ENCODE measurements at places on chromosomes 16 and 17.

GRCh38 chr17:34178092-34178491 lies 77.0 kb upstream of the CCL2 start:
- DNase-seq: no peak

- no peak for DNase-seq
These were observed 227.9 kb downstream of the MSI2 start for GRCh38 chr17:57484081-57484666.

GRCh38 chr17:65158041-65158440 lies 20.9 kb downstream of the RGS9 start:
- DNase-seq: no peak

DNA sequence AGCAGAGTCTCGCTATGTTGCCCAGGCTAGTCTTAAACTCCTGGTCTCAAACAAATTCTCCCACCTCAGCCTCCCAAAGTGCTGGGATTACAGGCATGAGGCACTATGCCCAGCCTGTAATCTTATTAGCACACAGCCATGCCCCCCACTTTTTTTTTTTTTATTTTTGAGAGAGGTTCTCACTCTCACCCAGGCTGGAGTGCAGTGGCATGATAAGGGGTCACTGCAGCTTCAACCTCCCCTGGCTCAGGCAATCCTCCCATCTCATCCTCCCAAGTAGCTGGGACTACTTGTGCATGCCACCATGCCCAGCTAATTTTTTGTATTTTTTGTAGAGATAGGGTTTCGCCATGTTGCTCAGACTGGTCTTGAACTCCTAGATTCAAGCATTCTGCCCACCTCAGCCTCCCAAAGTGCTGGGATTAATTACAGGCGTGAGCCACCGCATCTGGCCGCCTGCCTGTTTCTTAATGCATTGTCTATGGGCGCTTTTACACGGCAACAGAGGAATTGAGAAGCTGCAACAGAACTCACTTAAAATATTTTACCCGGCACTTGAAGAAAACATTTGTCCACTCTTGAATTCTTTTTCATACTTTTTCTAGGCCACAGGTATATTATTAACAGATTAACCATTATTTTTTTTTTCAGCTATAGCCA lies 8.8 kb upstream of the CEP20 start:
- DNase-seq: peak; percentile 87

GRCh38 chr16:27515874-27516353 lies 33.8 kb downstream of the GTF3C1 start:
- peak; percentile 41 for DNase-seq

- no peak for DNase-seq
These were observed 10.7 kb downstream of the CORO6 start for GRCh38 chr17:29612094-29612403.

DNA sequence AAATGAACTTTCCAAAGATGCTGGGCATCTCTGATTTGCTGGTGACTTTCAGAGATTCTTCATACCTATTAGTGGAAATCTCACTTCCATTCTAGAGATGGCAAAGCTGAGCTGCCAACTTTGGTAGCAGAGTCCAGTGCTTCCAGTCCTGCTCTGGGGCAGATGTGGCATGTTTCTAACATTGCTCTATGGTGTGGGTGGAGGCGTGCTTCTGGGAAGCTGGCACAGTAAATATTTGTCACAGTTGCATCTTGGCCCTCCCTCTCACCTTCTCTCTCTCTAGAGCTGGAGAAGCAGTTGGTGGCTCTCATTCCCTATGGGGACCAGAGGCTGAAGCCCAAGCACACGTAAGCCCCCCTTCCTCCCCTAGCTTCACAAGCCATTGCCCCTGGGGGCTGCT lies 1.9 kb downstream of the TMEM106A start:
- no peak for DNase-seq

DNA sequence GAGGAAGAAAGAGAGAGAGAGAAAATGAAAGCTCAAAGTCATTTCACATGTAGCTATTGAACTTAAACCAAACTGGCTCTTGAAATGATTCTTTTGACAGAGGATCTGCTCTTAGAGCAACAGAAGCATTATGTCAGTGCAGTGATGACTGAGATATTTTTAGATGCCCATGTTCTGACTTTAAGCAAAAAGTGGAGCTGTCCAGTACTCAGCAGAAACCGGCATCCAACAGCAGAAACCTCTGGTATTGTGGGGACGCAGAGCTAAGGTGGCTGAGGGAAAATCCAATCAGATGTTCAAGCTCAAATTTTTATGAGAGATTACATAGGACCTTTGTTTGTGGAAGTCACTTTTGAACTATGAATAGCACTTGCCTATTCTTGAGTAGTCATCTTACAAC lies 69.8 kb upstream of the ANKFN1 start:
- DNase-seq: no peak

DNA sequence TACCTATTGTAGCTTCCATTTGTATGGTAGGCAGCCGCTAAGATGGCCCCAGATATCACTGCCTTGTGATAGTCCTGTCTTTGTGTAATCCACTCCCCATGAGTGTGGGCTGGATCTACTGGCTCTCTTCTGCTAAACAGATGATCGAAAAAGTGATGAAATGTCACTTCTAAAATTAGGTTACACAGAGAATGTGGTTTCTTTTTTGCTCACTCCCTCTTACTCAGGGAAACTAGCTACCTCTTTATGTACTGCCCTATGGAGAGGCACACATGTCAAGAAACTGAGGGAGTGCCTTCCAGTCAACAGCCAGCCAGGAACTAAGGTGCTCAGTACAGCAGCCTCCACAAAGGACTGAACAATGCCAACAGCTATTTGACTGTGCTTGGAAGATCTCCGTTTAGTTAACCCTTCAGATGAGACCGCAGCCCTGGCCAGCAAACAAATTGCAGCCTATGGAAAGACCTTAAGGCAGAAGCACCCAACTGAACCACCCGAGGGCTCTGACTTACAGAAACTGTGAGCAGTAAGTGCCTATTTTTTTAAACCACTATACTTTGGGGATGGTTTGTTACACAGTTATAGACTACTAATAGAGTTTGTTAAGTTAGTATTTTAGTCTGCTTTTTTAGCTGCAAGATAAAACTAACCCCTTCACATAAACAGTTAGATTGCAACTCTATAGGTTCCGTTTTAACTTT lies 113.2 kb upstream of the MAF start:
- no peak for DNase-seq

GRCh38 chr17:82021107-82021899 lies 1.4 kb downstream of the CENPX start:
- peak; percentile 67 for DNase-seq

- DNase-seq: no peak
These were observed 1.6 kb upstream of the WFIKKN2 start for GRCh38 chr17:50833510-50834428.

- no peak for DNase-seq
These were observed 540 bp downstream of the PPP4C start for GRCh38 chr16:30076276-30076791.

- DNase-seq: no peak
These were observed 53.5 kb downstream of the WDR59 start for GRCh38 chr16:74931445-74931844.

DNA sequence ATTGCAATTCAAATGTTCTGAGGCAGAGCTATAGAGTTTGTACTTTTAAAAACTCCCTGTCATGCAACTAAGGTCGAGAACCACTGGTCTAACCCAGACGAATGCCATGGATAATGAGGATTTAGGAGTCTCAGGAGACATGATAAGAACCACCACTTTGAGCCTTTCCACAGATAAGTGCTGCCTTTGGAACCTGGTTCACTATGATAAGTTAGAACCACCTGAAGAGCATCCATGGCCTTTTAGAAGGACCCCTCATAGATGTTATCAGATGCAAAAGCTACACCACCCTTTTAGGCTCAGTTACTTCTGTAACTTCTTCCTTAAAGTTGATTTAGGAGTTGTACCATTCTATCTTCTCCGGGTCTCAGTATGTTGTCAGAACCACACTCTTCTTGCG lies 350.6 kb upstream of the CCL2 start:
- peak; percentile 75 for DNase-seq

- peak; percentile 74 for DNase-seq
These were observed 184.8 kb upstream of the CIBAR2 start for GRCh38 chr16:85296859-85297660.

GRCh38 chr16:7517496-7517895 lies 184.9 kb downstream of the RBFOX1 start:
- DNase-seq: no peak

GRCh38 chr16:67326472-67327309 lies at the start of the genes KCTD19 and LRRC36:
KCTD19 (minus strand) TSS chr16:67326741; CDS start chr16:67326707, 34 bp downstream.
LRRC36 (plus strand) TSS chr16:67326815; CDS start chr16:67326863, 48 bp downstream.
- peak; percentile 53 for DNase-seq

GRCh38 chr17:18141210-18141803 lies 32.8 kb downstream of the MYO15A start:
- DNase-seq: peak; percentile 77

DNA sequence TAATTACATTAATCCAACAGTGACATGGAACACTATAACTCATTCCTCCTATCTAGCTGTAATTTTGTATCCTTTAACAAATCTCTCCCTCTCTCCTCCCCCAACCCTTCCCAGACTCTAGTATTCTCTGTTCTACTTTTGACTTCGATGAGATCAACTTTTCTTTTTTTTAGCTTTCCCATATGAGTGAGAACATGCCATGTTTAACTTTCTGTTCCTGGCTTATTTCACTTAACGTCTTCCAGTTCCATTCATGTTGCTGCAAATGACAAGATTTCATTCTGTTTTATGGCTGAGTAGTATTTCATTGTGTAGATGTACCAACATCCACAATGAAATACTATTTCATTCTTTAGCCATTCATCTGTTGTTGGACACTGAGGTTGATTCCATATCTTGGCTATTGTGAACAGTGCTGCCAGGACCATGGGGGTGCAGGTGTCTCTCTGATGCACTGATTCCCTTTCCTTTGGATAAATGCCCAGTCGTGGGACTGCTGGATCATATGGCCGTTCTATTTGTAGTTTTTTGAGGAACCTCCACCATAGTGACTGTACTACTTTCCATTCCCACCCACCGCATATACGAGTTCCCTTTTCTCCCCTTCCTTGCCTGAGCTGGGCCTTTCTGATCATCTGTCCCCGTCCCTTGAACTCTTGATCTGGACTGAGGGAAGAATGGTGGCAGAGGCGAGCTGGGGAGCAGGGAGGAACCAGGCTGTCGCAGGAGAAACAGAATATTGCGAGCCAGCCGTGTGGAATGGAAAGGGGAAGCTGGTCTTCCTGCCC lies 7.7 kb upstream of the CEP295NL start:
- DNase-seq: no peak

DNA sequence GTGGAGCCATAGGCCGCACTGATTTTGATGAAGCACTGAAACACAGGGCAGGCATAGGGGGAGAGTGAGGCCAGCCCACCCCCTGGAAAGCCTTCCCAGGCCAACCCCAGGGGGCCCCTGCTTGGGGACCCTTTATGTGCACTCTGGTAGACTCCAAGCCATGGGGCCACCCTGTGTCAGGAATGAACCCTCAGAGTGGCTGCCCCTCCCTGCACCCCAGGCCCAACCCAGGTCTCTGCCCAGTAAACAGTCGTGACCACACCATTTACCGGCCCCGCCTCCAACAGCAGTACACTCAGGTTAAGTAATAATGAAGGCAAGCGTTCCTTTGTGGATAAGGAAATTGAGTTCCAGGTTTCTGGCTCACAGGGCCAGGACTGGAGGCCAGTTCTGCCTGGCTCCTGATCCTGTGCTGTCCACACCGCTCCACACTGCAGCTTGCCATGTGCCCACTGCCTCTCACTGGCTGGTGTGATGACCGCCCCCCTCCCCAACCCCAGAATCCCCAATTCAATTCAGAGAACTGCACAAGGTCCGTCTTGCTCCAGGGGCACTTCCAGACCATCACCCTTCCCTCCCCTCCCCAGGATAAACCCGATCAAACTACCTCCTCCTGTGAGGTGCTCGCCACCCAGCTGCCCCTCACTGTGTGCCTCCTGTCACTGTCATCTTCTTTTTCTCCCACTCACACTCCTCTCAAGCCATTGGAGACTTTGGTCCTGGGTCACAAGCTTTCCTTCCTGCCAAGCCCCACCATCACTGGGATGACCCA lies 13.6 kb downstream of the PIMREG start:
- DNase-seq: no peak

DNA sequence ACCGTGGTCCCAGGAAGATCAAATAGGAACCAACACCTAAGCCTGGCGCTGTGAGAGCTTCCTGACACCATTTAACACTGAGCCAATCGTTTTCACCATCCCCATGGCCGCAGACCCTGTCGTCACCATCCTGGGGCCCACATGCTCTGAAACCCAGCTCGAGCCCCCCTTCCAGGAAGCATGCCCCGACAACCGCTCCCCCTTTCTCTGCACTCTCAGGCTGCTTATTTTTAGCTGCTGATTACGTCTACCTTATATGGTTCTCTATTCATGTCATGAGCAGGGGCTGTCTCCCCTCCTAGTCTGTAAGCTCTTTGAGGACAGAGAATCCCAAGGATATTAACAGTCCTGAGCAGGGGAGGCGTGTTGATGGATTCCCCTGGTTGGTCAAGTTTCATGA lies 10.5 kb downstream of the SRL start:
- no peak for DNase-seq

GRCh38 chr16:50548909-50549560 lies 839 bp downstream of the NKD1 start:
- no peak for DNase-seq

DNA sequence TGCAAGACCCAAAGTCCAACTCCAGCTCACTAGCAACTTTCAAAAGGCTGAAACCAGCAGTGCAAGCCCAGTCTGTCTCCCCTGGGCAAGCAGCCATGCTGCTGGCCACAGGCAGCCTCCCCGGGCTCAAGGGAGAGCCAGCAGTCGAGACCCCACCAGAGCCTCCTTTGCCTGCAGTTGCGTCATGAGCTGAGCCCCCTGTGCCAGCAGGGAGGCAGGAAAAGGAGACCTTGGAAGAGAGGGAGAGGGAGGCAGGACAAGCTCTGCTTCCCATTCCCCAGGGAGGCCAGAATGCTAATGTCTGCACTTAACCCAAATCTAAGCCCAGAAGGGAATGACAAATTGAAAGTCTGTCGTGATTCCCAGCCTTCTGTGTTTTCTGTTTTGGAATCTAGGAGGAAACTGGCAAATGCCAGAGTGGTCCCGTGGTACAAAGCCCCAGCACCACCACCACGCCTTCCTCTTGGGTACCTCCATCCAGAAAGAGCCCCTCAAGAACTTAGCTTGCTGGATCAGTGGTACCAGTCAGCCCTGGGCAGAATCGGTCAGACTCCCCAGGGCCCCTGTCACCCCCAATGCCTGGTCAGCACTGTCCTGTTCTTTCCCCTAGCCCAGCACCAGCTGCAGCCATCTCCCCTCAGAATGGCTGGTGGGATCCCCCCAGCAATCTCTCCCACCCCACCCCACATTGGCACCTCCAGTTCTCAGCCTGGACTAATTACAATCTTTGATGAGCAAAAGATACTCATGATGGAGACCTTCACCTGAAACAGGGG lies 99.3 kb upstream of the TNRC6C start:
- no peak for DNase-seq

DNA sequence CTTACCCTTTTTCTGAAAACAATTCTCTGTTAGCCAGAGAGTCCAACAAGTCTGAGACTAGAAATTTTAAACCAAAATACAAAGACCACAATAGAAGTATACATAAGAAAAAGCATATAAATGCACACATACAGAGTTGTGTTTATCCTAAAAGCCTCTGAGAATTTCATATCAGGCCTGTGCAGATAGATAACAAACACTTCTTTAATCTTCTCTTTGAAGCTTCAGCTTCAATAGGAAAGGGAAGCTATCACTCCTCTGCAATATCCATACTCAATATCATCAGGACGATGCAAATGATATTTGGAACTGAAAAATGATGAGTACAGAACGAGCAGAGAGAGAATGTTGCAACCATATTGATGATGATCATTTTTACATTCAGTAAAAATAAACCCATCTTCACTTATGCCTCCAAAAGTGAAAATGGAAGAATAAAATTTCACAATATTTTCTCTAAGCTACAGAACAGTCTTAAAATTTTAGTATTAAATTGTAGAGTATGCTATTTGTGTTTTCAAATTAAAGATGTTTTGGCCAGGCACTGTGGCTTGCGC lies 61.6 kb downstream of the SKAP1 start:
- peak; percentile 42 for DNase-seq

- DNase-seq: no peak
These were observed 396.6 kb upstream of the DYNLRB2 start for GRCh38 chr16:80144191-80144590.

All from hematopoietic multipotent progenitor cell treated with erythropoietin and hydrocortisone succinate and interleukin-3 and kit ligand, for 8 days (in vitro differentiated cells).